ENCODE measurements at places on chromosomes 3 and 15. TPM values are rescaled to one million over a fixed set of nuclear protein-coding genes. Genes with fewer than 3 reads are reported as not detected.
A peak's percentile ranks its signal among the peaks of the same experiment; 100 is the strongest.

MOBP gene
- 0.95 TPM for total RNA-seq

SCN11A gene
- total RNA-seq: 0.07 TPM

LNP1 gene
- total RNA-seq: 0.99 TPM

DUOXA2 gene
- not detected for total RNA-seq

WNT5A gene
- 0.07 TPM for total RNA-seq

C15orf39 gene
- 6.4 TPM for total RNA-seq

CFAP100 gene
- total RNA-seq: not detected

GRCh38 chr15:54424171-54424570 lies 445.9 kb downstream of the UNC13C start:
- no peak for DNase-seq

DNA sequence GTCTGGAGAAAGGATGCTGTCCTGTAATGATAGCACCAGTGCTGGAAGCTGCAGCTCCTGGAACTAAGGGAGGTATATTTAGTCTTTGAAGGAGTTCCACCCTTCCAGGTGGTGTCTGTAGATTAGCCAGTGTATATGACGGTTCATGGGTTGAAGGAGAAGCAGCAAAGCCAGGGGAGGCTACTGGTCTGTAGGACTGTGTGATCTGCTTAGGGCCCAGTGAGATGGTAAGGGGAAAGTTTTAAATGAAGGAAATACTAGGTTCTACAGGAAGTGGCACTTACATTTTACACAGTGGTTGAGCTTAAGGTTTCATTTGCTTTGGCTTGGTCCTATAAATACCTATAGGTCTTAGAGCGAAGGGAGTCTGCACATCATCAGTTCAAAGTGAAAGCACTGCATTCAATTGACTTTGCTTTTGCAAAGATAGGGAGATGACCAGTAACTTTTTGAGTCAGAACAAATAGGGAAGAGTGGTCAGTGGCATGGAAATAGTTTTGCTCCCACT lies 5.6 kb downstream of the SLC25A38 start:
- DNase-seq: no peak

GRCh38 chr3:149618151-149619123 lies 39.4 kb downstream of the WWTR1 start:
- peak; percentile 85 for DNase-seq

- peak; percentile 52 for DNase-seq
Measured at GRCh38 chr3:5016211-5017161, 37.2 kb downstream of the BHLHE40 start.

- DNase-seq: no peak
Measured at GRCh38 chr3:139128803-139129202, 84.1 kb upstream of the PRR23C start.

- no peak for DNase-seq
Measured at GRCh38 chr3:98952404-98952803, 50.9 kb upstream of the DCBLD2 start.

DNA sequence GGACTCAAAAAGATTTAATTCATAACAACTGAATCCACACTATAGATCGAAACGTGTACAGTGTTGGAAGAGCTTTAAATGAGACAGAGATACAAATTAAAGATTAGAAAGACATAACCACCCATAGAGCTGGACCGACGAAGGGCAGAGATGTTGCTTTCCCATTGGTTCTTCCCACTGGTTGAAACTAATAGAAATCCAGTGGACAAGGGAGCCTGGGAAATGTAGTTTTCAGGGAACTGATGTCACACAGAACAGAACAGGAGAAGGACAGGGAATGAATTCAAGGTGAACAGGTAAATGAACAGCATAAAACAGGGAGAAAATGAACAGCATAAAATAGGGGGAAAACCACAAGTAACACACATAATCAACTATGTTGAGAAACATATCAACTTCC lies 328.7 kb downstream of the ZNF621 start:
- DNase-seq: no peak

GRCh38 chr3:1942781-1943180 lies 155.9 kb upstream of the CNTN4 start:
- no peak for DNase-seq

- DNase-seq: no peak
Measured at GRCh38 chr15:90818251-90819210, 49.9 kb upstream of the FURIN start.

- DNase-seq: no peak
Measured at GRCh38 chr15:78301828-78302227, 2.4 kb upstream of the SKIC8 start.

- DNase-seq: no peak
Measured at GRCh38 chr3:177071496-177072156, 125.7 kb downstream of the TBL1XR1 start.

GRCh38 chr3:135229018-135229495 lies 434.0 kb downstream of the EPHB1 start:
- no peak for DNase-seq

- no peak for DNase-seq
Measured at GRCh38 chr15:59199626-59200465, 6.8 kb upstream of the LDHAL6B start.

GRCh38 chr3:144187531-144188210 lies 216.0 kb downstream of the DIPK2A start:
- DNase-seq: no peak

GRCh38 chr3:49727924-49728361 lies 4.2 kb upstream of the GMPPB start:
- no peak for DNase-seq

DNA sequence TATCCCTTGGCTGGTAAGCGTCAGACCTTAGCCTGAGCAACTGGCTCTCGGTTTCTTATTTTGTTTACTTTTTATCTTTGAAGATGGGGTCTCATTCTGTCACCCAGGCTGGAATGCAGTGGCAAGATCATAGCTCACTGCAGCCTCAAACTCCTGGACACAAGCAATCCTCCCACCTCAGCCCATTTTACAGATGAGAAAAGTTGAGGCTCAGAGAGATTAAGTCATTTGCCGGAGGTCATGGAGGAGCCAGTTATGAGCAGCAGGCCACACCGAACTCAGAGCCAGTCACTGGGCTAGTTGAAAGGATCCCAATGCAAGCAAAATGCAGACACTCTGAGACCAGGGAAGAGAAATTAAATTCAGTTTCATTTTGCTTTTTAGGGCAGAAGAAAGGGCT lies 293.6 kb downstream of the SHQ1 start:
- DNase-seq: no peak

DNA sequence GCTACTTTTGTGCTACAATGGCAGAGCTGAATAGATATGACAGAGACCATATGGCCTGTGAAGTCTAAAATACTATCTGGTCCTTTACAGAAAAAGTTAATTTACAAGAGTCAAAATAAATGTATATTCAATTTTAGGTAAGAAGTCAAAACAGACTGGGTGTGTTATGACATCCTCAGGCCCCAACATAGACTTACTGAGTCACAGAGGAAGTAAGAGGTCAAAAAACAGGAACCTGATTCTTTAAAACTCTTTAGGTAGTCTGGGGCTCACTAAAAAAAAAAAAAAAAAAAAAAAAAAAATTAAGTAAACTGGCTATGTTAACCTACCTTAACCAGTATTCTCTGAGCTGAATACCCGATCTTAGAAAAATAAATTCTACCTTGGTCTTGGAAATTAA lies 13.1 kb downstream of the DNAAF4 start:
- DNase-seq: no peak
